ENCODE measurements at places on chromosomes 2 and 18.
A peak's percentile ranks its signal among the peaks of the same experiment; 100 is the strongest.

- no peak for DNase-seq
Observed at GRCh38 chr2:151459358-151459757, 49.7 kb downstream of the RIF1 start.

GRCh38 chr18:3129053-3129864 is 90.5 kb downstream of the MYOM1 start:
- DNase-seq: peak; percentile 95

DNA sequence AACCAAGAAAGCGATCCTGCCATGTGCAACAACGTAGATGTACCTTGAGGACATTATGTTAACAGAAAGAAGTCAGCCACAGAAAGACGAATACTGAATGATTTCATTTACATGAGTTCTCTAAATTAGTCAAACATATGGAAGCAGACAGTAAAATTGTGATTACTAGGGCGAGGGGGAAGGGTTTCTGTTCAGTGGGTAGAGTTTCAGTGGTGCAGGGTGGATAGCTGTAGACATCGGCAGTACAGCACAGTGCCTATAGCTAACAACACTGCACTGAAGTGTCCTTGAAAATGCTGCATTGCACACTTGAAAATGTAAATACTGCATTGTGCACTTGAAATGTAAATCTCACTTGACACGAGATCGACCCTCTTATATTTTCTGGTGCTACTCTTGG is 275.3 kb downstream of the GALR1 start:
- DNase-seq: no peak

- no peak for DNase-seq
Observed at GRCh38 chr2:129912871-129913694, 66.4 kb upstream of the RAB6C start.

- DNase-seq: peak; percentile 78
Observed at GRCh38 chr2:74205596-74205995, 7.2 kb downstream of the MTHFD2 start.

DNA sequence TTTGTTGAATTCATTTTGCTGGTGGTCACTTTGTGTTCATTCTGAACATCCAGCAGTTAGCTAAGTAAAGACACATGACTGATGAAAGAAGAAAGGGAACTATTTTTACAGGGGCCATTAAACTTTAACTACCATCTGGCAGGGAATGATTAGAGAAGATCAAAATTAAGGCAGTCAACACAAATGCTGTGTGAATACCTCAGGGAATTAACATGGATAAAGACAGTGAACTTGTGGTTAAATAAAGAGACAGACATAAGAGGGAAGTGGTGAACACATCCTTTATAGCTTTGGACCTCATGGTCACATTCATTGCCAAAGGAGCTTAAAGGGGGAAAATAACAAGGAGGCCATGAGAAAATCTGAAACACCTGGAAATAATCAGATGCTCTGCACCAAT is 52.6 kb upstream of the ATP5MC3 start:
- DNase-seq: no peak

DNA sequence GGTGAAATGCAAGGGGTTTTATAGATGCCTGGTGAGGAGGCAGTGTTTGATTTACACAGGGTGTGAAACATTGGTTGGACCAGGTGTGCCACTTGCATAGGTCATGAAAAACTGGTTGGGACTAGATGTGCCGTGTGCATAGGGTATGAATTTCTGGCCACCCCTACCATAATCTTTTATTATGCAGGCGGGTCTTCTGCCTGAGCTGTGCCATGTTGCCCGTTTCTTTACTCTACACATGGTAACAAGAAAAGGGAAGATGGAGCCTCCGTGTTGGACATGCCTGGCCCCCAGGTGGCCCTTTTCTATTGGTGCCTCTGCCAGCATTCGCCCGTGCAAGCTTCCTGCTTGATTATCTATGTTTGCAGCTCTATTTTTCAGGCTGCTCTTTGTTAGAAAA is 805.4 kb downstream of the TRIB2 start:
- no peak for DNase-seq

GRCh38 chr18:2855560-2856350 is 8.9 kb downstream of the EMILIN2 start:
- DNase-seq: peak; percentile 46

GRCh38 chr2:65366595-65367125 is 65.7 kb downstream of the SPRED2 start:
- no peak for DNase-seq

GRCh38 chr2:135954020-135954601 is 31.3 kb downstream of the DARS1 start:
- no peak for DNase-seq

DNA sequence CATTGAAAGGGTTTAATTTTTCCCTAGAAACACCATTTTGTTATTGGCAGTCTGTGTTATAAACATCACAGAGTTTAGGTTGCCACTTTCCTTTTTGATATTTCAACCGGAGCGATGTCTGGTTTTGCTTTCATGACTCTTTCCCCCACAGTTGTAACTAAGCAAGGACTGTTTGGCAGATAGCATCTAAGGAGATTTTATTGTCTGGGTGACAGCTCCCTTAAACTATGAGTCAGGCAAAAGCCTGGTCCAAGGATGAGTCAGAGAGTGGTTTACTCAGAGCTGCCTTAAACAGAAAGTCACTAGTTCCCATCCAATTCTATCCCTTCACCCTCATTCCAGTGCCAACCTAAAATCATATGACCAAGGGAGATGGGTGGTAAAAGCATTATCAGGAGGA is 341.6 kb upstream of the VWC2L start:
- peak; percentile 55 for DNase-seq

DNA sequence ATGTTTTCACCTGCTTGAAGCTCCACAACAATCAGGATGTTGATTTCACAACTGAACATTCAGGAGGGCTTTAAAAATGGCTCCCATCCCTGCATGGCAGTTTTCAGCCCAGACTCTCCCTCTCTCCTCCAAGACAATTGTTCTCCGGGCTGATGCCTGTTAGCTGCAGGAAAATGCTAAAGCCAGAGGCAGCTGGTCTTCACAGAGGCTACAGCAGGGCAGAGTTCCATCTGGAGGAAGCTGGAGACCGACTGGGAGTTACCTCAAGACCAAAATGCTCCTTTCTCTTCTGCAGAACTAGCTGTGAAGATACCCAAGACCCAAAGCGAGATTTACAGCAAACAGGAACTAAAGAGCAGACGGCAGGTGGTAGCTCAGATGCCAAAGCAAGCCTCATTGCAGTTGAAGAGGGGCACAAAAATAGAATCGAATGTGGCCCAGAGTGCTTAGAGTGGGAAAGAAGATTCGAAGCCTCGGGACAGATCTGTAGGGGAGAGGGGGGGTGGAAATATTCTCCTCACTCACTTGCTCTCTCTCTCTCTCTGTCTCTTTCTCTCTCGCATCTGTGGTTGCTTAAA is 423.6 kb downstream of the ZNF521 start:
- no peak for DNase-seq

DNA sequence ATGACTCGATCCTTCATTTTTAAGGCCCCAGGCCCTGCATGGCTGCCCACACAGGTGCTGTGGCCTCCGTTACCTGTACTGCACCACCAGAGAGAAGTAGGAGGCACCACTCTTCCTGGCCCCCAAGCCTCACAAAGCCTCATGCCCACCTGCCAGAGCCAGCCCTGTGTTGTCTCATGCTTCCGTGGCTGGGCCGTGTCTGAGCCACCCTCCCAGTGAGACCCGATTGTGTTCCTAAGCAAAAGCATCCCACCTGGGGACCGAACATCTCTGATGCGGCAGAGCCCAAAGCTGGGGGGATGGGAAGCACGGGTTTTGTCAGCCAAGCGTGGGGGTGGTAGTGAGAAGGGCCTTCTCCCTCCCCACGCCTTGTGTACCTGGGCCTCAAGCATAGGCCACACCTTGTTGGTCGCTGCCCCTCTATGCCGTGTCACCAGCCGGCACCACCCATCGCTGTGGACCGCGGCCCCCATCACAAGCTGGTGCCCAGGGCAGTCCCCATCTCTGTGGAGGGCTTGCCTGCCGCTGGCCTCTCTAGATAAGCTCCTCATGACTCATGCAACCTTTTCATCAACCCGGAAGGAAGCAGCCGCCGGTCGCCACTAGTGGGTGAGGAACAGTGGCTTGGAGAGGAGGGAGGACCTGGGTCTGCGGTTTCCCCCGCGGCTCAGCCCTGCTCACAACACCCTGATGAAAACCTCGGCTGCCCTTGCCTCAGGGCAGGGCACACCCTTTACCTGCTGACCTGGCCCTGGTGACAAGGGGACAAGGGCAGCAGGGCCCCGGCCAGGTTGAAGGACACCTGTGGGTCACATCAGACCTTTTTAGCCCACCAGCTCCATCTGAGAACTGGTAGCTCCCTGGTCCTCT is 2.7 kb upstream of the RNPEPL1 start:
- DNase-seq: peak; percentile 67

Data from ELF-1 (cell line).